ENCODE measurements at places on chromosomes 5 and 9. TPM values are rescaled to one million over a fixed set of nuclear protein-coding genes. Genes with fewer than 3 reads are reported as not detected.
A peak's percentile ranks its signal among the peaks of the same experiment; 100 is the strongest.

GRCh38 chr5:102691434-102691833 lies 63.7 kb upstream of the PAM start:
- peak; percentile 53 for ATAC-seq

DNA sequence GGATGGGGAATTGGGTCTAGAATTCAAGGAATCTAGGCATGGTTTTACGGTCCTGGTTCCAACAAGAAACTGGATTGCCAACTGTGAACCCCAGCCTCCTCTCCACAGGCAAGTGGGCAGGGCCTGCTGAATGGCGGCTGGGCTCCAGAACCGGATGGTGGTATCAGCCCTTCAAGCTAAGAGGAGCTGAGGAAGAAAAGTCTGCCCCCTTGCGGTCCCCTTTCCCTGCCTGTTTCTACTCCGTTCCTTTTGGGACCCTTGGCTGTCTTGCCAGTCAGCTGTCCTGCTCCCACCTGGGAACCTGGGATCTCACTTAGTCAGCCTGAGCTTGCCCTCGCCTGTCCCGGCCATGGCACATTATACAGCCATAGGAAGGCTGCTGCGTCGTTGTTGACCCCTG lies 234.4 kb upstream of the DAPK1 start:
- no peak for ATAC-seq

GRCh38 chr5:170885809-170886208 lies 24.0 kb downstream of the RANBP17 start:
- ATAC-seq: no peak

DNA sequence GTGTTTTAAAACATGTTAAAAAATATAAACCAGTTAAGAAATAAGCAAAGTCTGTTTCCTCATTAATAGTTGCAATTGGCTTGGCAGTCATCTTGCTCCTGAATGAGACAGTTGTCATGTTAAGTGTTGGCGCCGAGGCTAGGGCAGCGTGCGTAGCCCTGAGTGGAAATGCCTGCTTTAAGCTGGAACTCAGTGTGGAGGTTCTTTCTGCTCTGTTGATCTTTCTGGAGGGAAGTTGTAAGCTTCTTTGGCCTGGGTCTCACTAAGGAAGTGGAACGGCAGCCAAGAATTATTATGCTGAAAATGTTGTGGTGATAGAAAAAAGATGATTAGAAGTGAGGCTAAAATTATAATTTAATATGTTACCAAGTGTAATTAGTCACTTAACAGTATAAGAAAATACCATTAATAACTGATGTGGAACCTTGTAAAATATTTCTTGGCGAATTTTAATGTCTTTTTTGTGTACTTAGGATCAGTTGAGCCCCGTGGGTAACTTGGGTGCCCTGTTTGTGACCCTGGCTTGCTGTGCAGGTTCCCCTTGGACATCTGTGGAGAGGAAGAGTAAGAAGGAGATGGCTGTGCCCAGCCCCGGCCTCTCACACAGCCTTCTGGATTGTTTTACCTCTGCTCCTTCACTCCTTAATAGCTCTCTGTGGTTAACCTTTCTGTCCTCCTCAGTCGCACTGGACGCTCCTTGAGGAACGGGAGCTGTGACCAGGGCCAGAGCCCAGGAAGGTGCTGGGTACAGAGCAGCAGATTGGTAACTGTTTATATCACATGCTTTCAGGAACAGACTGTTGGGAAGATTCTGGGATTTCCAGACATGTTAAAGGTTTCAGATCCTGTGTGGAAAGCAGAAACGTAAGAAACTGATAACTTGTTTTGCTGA lies 31.0 kb downstream of the PCBD2 start:
- no peak for ATAC-seq

DNA sequence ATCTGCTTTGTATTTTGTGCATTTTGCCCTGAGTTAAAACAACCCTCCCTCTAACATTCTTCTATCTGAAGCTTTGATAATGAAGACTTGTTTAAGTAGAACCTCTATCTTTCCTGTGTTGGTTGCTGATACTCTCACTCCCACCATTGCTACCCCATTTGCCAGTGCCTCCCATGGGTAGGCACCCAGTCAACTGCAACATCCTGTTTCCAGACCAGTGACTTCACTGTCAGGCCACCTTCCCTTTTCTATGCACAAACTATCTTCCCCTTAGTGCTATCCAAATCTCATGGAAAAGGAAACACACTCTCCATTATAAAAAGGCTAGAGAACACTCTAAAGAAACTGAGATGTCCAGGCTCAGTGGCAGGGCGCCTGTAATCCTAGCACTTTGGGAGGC lies 5.6 kb upstream of the IARS1 start:
- no peak for ATAC-seq

DNA sequence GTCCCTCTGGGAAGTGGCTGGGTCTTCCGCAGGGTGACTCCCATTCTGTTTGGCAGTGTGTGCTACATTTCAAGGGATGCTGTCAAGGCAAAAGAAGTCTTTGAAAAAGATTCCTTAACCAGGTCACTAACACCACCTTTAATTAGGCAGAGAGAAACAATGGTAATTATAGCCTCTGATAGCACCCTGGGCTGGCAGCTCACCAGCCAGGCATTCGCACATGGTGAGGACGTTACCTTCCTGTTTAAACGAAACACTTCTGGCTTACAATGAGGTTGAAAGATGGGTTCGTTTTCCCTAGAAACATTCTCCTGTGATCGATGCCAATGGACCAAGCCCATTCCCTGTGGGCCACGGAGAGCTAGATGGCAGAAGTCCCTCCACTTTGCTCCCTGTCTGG lies 230.1 kb upstream of the PANK3 start:
- ATAC-seq: no peak

GRCh38 chr9:22389271-22389670 lies 57.4 kb upstream of the DMRTA1 start:
- no peak for ATAC-seq

DNA sequence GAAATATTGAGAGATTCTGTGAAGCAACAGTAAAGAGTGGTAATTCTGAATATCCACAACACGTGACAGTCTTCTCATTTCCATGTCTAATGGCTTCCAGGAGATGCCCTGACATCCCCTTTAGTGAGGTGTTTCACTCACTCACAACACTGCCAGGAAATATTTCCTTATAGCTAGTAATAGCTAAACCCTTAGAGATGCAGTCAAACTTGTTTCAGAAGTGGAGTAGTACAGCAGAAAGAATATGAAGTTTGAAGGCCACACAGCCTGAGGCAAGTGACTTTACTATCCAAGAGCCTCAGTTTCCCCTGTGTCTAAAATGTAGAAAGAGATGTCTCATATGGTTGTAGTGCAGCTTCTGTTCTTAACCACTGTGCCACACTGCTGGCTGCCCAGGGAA lies 139.2 kb downstream of the CDK5RAP2 start:
- no peak for ATAC-seq

GRCh38 chr9:108643731-108644510 lies 211.9 kb downstream of the ACTL7B start:
- ATAC-seq: no peak

DNA sequence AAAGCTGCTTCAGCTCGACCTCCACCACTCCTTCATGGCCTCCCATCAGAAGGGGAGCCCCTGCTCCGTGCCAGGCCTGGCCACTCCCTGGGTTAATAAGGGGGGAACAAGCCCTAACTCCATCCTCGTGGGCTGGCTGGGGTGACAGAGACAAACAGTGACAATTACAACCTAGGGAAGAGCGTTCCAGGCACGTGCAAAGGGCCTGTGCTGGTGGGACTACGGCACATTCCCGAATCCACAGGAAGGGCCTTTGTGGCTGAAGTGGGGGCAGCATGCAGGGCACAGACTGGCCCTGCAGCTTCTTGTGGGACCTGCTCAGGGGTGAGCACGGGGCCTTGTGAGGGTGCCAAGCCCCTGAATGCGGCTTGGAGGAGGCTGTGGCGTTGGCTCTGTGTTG lies 157.4 kb downstream of the C9orf50 start:
- no peak for ATAC-seq

- no peak for ATAC-seq
Observed at GRCh38 chr9:75147638-75148037, 59.3 kb downstream of the OSTF1 start.

DNA sequence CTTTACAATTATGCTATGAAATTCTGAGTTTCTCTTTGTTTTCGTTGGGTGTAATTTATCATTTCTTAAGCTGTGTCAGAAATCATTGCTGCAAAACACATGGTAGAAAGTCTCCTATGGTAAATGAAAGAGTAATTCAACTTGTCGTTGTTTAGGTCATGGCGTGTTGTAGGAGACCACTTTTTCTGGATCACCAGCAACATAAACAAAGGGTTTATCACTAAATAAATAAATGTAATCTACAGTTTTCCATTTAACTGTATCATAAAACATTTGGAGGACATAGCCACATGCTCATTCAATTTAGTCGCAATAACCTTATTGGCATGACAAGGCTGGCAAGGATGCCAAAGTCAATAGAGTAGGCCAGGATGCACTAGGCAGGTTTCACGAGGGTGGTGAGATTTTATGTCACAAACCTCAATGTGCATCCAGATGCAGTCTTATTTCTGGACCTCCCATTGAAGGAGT lies 154.4 kb upstream of the ERCC6L2 start:
- ATAC-seq: no peak

- ATAC-seq: no peak
Observed at GRCh38 chr5:142844866-142845265, 74.7 kb downstream of the ARHGAP26 start.

DNA sequence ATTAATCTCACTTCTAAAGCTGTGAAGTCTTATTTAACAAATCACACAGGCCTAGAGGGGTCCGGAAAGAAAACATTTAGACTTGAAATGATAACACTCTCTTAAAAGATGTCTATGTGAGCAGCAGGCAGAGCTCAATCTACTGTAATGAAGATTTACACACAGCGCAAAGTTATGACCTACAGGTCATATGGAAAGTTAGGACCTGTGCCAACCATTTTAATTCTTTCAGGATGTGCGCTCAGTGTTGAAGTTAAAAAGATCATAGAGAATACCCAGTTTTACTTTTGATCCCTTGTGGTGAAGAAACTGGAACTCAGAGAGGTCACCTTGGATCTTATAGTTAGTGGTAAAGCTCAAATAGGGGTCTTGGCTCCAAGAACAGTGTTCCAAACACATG lies 3.1 kb upstream of the CREBRF start:
- ATAC-seq: no peak

GRCh38 chr5:3284506-3284905 lies 311.1 kb upstream of the IRX1 start:
- no peak for ATAC-seq

DNA sequence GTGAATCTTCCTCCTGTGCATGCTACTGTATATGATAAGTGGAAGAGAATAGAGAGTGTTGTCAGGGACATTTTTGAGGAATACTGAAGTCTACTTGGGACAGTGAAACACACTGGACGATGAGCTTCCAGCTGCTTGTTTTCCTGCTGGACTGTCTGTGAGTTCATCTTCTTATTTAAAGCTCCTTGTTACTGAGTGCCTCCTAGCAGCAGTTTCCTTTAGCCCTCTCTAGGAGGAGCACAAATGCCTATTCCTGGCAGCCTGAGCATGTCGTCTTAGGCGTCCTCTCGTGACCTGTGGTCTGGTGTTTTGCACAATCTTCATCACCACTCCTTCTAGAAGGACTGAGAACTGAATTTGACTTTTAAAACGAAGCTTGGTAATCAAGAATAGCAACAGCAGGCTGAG lies 43.8 kb downstream of the ANKRD33B start:
- ATAC-seq: peak; percentile 92

DNA sequence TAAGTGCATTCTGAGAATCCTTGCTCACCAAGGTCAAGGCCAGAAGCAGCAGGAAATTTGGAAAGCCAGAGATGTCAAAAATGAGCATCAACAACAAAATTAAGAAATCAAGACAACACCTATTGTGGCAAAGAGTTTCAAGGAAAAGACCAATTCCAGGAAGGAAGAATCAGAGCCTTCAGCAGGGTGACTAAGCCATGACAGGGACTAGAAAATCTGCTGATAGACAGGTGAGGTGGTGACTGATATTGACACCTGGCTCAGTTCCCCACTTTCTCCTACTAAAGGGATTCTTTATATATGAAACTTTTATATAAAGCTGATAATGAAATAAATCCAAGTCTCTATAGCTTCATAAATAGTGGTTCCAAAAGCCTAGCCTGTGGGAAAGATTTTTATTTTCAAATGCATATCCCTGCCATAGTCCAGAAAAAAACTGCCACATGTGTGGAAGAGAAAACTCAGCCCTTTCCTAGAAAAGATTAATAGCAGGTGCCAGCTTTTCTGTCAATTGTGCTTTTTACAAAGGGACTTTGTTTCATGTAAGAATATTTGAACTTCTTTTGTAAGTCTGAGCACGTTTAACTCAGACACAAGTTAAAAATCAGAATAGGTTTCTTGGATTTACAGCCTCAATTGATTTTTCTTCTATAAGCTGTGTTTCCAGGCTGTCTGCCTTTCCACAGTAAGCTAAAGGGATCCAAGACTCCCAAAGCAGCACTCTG lies 81.1 kb upstream of the GRAMD2B start:
- ATAC-seq: no peak

DNA sequence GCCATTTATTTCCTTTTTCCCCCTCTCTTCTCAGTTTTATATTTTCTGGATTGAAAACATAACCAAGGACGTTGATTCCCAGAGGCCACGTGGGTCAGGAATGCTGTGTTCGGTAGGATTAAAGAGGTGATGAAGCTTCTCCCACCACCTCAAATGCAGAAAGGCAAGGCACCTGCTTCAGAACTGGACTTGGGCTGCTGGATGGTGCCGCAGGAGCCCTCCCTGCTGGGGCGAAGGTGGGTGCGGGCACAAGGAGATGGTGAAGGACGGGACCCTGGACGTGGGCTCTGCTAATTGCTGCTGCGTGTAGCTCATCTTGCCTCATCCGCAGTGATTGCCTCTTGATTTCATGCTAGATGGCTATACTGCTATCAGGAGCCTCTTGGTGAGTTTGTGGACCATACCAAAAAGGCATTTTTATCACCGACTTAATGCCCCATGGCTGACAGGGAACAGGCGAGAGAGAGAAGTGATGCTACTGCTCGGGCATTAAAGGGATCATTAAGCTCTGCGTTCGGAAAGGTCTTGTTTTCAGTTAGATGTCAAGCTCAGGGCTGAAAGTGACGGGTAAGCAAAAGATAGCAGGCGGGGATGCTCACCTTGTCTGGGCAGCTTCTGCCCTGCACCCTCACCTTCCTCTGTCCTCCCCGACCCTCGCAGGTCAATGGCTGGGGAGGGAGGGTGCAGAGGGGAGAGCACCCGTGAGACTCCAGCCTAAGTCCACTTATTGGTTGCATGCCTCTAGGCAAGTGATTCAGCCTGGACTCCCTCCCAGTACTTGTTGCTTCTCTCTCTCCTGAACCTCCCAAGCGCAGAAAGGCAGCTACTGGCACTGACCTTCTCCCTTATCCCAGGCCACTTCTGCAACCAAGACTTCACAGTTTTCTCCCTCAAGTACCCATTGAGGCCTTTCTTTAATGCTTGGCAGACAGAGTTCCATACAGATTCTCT lies 71.6 kb upstream of the FSTL4 start:
- ATAC-seq: no peak

- ATAC-seq: no peak
Observed at GRCh38 chr5:96940586-96940985, 4.7 kb downstream of the LNPEP start.

The CETN3 gene
- 8.4 TPM for total RNA-seq

The FAXDC2 gene
- total RNA-seq: 26.6 TPM

The BNIP1 gene
- total RNA-seq: 6.1 TPM

The MEGF10 gene
- total RNA-seq: 0.27 TPM

The RLN2 gene
- not detected for total RNA-seq

The MED22 gene
- total RNA-seq: 25.1 TPM

The MEIKIN gene
- 0.66 TPM for total RNA-seq

The C9orf50 gene
- total RNA-seq: not detected

The GPRIN1 gene
- total RNA-seq: 0.16 TPM

The PCDHA9 gene
- 0.13 TPM for total RNA-seq

The TSSK1B gene
- 0.93 TPM for total RNA-seq

All from gastroesophageal sphincter (tissue), 4 donors.